SIG-M5 (cell line): ENCODE measurements at places on chromosomes 3 and 15.

- DNase-seq: peak; percentile 70
These were observed 28.2 kb downstream of the C3orf62 start for GRCh38 chr3:49248840-49249227.

DNA sequence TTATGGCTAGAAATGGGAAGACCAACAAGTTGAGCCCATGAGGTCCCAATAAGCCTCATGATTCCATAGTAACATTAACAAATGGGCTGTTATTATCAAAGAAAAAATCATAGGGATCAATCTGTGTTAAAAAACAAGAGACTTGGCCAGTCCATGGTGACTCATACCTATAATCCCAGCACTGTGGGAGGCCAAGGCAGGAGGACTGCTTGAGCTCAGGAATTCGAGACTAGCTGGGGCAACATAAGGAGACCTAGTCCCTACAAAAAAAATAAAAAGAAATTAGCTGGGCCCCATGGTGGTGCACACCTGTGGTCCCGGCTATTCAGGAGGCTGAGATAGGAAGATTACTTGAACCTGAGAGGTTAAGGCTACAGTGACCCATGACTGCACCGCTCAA, 124.8 kb downstream of the DMXL2 start:
- no peak for DNase-seq

- no peak for DNase-seq
These were observed 573 bp downstream of the MME start for GRCh38 chr3:155080692-155081091.

DNA sequence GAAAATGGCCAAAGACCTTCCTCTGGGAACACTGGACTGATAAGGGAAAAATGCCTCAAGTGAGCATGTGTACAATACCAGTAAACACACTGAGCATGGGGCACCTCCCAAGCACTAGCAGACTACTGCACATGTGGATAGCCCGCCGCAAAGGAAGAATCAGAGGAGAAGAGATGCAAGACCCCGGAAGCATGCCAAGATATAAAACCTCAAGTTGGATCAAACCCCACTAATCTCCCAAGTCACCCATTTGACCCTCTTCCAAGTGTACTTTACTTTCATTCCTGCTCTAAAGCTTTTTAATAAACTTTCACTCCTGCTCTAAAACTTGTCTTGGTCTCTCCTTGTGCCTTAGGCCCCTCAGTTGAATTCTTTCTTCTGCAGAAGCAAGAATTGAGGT, 121.1 kb upstream of the PLAAT1 start:
- DNase-seq: no peak

- no peak for DNase-seq
These were observed 158.2 kb upstream of the TSC22D2 start for GRCh38 chr3:150249779-150250470.

DNA sequence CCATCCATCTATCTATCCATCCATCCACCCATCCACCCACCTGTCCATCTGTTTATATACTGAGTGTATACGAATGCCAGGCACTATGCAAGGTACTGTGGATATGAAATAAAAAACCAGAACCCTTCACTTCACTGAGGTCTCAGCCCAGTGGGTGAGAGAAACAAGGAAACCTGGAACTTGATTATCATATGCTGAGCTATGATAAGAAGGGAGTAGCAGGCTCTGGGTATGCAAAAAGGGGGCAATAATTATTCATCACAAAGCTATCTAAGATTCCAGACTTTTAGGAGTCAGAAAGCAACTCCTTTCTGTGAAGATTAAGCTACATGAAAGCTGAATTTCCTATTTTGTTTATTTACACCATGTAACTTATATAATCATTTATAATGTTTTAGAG, 327.7 kb upstream of the IL12A start:
- DNase-seq: no peak

- DNase-seq: no peak
These were observed 26.0 kb downstream of the GLDN start for GRCh38 chr15:51367322-51367976.

DNA sequence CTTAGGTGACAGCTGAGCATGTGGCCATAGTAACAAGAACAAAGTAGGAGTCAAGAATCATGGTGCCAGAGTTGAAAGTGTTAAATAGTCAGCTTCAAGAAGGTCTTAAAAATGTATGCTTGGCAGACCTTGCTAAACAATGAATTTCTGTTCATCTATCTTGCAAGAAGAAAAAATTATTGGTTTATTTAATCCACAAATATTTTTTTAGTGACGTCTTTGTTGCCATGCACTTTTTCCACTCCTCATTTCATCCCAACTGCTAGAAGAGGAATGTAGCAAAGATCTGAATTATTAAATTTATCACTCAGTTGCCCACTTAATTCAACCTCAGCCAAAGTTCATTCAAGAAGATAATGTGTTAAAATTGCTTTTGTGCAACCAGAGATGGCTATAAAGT, 3.2 kb upstream of the SLC4A7 start:
- DNase-seq: no peak

DNA sequence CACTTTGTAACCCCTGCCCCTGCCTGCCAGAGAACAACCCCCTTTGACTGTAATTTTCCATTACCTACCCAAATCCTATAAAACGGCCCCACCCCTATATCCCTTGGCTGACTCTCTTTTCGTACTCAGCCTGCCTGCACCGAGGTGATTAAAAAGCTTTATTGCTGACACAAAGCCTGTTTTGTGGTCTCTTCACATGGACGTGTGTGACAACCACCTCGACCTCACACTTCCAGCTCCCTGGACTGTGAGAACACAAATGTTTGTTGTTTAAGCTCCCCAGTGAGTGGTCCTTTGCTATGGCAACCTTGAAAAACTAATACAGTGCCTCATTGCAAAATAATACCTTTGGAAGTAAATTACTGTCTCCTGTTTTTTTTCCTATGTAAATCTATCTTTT, 299.2 kb upstream of the POU1F1 start:
- no peak for DNase-seq

DNA sequence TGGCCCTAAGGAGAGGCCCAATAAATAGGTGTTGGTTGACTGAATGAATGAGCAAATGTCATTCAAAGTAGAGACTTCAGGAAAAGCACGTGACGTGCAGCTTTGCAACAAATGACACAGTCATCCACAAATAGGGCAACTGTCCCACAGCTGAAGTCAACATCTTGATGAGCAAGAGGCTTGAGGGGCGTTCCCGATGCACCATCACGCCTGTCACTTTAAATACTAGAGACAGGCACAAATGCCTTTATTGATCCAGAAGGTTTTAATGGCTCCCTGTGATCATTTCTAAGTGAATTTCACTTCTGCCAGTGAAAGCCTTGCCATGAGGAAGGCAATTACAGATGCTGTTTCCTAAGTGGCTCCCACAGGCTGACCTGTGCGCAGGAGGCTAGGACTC, 43.6 kb downstream of the ABTB1 start:
- DNase-seq: no peak

DNA sequence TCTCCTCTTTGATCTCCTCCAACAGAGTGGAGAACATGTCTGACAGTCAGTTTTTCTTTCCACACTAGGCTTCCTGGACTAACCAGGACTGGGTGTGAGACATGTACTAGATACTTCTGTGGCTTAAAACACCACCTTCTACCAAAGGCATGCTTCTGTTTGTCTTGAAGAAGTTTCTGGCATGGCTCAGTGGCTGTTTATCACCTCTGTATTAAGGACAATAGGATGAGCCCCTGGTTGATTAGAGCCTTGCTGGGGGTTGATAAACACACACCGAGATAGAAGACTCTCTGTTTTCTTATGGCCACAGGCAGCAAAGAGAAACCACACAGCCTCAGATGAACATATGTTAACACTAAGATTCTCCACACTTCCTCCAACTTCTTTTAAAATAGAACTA, 40.5 kb downstream of the SV2B start:
- DNase-seq: no peak

DNA sequence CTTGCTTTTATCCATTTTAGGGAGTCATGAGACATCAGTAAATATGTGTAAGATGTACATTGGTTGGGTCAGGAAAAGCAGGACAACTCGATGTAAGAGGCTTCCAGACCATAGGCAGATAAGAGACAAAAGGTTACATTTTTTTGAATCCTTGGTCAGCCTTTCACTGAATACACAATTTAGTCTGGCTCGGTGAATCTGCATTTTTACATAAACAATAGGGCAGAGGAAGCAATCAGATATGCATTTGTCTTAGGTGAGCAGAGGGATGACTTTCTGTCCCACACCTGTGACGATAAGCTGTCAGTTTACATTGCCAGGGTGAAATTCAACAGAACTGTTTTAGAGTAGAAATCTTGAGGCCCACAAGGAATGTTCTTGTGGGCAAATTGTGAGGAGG, 20.6 kb downstream of the NPAP1 start:
- no peak for DNase-seq

DNA sequence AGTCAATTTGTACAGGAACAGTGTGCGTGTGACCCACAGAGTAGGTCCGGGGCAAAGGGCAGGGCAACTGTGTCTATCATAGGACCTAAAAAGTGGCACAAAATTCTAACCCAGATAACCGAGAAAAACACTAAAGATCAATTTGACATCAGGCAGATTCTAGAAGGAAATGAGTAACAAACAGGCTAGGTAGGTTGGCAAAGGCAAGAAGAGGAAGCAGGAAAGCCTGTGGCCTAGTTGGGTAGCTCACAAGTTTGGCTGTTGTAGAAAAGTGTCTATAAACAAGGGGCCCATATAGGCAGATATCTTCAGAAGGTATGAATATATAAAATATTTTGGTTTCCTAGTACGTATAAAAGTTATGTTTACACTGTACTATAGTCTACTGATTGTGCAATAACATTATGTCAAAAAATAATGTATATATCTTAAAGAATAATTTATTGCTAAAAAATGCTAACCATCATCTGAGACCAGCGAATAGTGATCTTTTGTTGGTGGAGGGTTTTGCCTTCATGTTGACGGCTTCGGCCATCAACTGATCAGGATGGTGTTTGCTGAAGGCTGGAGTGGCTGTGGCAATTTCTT, 13.3 kb upstream of the OR5K1 start:
- DNase-seq: no peak

DNA sequence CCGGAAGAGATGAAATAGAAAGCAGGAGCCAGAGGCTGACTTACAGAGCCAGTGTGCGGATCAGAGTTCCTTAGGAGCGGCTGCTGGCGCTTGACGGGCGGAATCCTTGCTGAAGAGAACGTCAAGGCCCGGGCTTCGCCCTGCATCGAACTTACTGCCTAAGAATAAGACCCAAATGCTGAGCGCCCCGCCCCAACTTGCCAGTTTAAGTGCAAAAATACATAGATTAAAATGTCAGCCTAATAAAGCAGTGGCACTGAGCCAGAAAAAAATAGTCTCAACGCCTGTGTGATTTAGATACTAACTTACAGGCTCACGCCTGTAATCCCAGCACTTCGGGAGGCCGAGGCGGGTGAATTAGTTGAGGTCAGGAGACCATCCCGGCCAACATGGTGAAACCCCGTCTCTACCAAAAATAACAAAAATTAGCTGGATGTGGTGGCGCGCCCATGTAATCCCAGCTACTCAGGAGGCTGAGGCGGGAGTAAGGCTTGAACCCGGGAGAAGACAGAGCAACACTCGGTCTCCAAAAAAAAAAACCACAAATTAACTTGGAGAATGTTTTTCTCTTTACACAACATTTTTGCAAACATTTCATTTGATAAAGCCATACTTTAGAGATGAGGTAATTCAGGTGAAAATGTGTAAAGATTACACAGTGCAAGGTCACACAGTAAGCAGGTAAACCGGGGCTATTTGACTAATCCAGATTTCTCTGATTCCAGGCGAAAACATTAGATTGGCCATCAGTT, 1.2 kb upstream of the UBP1 start:
- no peak for DNase-seq

DNA sequence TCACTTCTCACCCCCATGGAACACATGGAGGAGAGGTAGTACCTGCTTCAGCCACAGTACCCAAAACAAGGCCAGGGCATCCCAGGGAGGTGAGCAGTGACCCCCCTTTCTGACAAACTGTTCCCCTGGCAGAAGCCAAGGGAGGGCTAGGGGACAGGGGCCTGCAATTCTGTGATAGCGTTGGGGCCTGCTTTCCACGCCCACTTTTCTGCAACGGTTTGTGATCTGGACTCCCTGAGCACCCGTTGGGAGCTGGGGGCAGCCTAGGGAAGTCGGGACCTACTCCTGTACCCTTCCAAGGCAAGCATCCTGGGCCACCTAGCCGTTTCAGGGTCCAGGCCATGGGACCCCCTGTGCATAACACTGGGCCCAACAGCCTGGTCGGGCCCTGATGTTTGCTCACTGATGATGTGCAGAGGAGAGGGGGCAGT, 996 bp upstream of the DNAJA4 start:
- no peak for DNase-seq

DNA sequence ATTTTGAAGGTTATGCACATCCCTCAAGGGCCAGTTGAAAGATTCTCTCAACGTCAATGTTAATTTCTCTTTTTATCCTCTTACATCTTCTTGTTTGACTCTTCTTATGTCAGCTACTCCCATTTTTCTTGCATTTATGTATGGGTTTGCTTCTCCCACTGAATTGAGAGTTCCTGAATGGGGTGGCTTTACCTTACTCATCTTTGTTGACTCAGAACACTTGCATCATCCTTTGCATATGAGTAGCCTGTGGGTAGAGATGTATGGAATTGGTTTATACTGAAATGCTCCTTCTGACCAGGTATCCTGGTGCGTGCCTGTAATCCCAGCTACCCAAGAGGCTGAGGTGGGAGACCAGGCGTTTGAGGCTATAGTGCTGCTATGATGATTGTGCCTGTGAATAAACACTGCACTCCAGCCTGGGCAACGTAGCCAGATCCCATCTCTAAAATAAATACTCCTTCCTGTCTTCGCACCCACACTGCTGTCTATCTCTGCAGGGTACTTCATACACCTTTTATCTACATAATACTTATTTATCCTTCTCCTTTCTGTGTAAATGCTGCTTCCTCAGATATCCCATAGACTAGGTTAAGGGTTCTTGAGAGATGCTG, 123.6 kb upstream of the DPH6 start:
- no peak for DNase-seq

DNA sequence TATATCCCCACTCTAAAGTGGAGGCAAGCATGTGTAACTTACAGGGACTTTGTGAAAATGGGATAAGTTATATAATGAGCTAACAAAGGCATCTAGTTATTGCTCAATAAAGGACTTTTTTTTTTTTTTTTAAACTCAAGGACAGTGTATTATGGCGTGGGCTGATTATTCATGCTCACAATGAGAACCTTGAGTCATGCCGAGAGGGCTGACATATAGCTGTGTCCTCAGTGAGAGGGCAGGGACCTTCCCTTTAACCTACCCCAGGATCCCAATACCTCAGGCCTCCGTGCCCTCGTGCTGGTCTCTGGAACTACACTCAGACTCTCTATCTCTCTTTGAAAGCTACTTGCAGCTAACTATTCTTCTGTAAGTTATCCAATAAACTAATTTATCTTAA, 319.9 kb upstream of the ICE2 start:
- no peak for DNase-seq

DNA sequence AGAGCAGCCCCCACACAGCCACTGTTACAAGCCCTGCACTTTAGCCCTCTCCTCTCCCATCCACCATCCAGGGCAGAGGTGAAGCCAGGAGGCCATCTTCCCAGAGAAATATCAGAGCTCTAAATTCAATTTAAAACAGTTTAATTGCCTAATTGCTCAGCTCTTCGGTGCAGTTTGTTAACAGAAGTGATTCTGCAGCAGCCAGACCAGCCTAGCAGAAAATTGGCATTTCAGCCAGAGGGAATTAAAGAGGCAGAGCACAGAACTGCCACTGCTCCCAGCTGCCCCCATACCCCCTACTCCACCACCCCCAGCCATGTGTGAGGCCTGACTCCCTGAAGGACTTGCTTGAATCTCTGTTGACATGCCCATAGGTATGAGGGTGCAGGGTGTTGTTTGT, 38.5 kb downstream of the TPRA1 start:
- DNase-seq: no peak
